ENCODE measurements at places on chromosomes 3 and 15.
A peak's percentile ranks its signal among the peaks of the same experiment; 100 is the strongest.

DNA sequence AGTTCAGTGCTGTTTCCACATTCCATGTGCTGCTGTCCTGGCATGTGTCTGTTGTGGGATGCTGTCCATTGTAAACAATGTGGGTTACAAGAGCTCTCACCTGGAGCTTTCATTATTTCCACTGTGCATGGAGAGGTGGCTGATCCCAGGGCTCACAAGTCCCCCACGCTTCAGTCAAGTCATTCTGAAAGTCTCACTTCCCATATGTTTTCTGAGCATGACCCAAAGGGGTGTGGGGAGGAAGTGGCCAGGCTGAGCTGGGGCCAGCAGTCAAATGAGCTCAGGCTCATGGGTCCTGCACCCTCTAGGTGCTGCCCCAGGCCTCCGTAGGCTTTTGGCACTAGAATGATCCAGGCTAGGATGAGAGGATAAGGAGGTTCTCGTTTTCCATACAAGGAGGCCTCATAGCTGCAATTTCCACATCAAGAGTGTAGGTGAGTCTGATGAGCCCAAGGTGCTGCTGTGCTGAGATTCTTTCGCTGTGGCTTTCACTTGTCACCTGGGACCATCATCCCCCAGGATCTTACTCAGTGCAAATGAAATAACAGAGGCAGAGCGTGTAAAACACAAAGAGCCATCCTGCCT, 22.0 kb downstream of the STARD5 start:
- no peak for DNase-seq

DNA sequence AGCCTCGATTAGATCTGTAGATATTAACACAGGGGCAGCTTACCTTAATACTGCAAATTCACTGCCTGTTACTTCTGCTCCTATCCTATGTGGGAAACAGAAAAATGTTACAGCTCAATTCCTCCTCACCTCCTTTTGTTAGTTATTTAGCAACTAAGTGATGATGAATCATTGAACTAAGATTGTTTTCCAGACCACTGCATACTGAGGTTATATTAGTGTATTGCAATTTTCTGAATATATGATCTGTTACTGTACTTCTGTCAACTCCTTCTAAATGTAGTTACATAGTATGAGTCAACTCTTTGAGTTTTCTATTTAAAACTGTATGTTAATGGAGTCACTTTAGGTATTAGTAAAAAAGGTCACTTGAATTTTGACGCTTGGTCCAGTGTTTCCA, 331.5 kb upstream of the SLCO3A1 start:
- DNase-seq, result no peak

DNA sequence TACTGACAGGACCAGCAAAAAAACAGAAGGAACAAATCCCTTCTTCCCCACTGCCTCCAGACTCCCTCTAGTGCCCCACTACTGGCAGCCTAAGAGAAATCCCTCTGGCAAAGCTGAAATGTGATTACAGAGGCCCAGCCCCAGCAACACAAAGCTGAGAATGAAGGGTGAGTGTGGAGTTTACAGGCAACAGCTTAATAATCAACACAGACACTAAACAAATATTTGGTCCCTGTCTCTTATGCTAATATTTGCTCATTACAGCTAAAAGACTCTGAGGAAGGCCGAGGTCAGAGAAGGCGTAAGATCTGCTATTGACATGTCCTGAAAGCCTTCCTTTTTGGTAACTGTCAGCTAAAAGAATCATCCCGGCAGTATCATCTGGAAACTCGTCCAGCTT, 308.5 kb upstream of the RASGRP1 start:
- no peak for DNase-seq

DNA sequence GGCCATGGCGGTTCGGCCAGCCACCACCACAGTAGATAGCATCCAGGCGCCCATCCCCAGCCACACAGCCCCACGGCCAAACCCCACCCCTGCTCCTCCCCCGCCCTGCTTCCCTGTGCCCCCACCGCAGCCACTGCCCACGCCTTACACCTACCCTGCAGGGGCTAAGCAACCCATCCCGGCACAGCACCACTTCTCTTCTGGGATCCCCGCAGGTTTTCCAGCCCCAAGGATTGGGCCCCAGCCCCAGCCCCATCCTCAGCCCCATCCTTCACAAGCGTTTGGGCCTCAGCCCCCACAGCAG, 29.5 kb downstream of the PTPN23 start:
- no peak for DNase-seq

GRCh38 chr3:24986612-24987011, 441.5 kb upstream of the RARB start:
- DNase-seq, result no peak

- no peak for DNase-seq
Measured at GRCh38 chr3:120442975-120443517, 7.7 kb downstream of the FSTL1 start.

GRCh38 chr15:70538278-70538677, 225.1 kb downstream of the UACA start:
- no peak for DNase-seq

DNA sequence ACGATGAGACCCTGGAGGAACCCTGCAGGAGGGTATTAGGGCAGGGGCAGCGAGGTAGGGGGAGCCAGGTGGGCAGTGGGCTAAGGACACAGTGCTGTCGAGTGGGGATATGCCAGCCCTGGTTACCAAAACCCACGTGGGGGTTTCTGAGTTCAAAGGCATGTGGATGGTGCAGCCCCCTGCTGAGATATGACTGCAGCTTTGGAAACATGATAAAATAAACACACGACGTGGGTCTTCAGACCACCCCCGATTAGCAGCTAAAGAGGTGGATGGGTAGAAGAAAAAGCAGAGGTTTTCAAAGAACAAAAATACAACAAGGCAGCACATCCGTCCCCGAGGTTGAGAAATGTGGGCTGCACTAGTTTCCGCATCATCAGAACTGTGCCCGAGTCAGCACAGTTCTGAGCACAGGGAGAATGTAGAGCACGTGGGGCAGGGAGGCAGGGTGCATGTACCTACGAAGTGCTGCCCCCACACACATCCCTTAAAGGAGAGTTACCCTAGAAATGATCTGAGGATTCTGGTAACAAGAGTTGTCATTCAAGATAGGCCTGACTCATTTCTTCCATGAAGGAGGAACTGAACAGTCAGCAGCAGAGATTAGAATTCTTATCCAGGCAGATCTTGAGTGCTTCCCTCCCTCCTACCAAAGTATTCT, 121.3 kb downstream of the RPLP1 start:
- DNase-seq, result no peak

GRCh38 chr15:90789462-90789861, 72.3 kb downstream of the BLM start:
- DNase-seq, result peak; percentile 87

- DNase-seq, result no peak
Measured at GRCh38 chr3:111418391-111418790, 123.6 kb upstream of the CD96 start.

GRCh38 chr15:34188711-34189110, 21.2 kb downstream of the KATNBL1 start:
- DNase-seq, result no peak

GRCh38 chr3:50226888-50227389, 9.1 kb upstream of the GNAI2 start:
- no peak for DNase-seq

- DNase-seq, result no peak
Measured at GRCh38 chr3:28745916-28746617, 397.4 kb upstream of the AZI2 start.

DNA sequence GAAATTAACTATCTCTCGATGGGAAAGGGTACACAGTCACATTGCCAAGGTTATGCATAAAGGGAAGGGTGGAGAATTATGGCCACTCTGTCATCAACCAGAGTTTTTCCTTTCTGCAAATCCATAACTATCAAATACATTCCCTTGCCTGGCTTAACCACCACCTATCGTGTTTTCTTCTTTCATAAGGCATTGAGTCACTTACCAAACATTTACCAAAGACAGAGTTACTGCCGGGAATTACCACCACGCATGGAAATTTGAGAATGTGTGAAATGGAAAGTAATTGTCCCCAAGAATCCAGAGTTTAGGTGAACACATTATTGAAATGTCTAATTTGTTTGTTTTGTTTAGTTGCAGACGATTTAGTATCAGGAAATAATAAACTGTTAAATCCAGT, 134.3 kb upstream of the LRRN1 start:
- DNase-seq, result no peak

- no peak for DNase-seq
Measured at GRCh38 chr3:170724599-170725280, 138.9 kb upstream of the SLC7A14 start.

GRCh38 chr3:78277220-78277619, 1237.3 kb downstream of the ROBO2 start:
- DNase-seq, result no peak

GRCh38 chr3:11774296-11774877, 72.3 kb downstream of the TAMM41 start:
- DNase-seq, result no peak

DNA sequence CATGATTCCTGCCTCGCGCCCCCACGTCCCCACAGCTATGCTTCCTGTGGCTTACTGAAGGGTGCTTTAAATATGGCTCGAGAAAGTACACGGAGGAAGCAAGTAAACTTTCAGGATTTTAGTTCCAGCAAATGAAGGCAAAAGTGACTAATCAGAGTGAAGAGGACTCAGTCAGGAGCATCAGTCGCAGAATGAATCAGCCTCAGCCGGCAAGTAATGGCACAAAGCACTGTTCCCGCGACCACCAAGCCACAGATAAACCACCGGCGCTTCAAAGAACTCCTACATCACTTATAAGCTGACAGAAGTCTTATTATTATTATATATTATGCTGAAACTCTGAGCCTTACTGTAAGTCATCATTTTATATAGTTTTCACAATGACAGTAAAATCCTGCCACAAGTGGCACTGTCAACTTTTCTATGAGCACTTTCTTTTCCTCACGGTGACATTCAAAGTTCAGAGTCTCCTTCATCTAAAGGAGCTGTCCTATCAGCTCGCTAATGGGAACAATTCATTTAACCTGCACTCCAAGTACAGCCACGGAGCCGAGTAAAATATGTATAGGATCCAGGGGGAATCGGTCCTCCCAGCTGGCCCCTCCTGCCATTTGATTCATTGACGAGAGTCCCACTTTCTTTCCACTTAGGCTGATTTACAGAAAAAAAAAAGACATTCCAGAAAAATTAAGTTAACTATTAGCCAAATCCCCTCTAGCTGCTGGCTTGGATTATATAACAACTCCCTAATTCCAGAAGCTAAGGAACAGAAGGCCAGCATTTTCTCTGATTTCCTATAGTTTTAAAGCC, 217.0 kb upstream of the ICE2 start:
- DNase-seq, result no peak

DNA sequence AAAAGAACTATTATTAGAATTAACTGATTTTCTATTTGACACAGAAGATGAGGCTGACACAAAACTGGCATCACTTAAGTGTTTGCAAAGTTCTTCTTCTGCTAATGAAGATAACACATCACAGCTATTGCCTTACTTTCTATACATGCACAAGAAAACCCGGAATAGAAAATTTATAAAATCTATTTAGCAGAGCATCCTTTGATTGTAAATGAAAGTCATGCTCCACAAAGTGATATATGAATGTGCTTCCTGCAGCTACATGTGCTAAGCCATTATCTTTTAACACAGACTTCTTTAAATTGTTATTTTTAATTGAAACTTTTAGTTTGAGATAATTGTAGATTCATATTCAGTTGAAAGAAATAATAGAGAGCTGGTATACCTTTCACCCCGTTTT, 27.0 kb downstream of the DENND4A start:
- DNase-seq, result no peak

DNA sequence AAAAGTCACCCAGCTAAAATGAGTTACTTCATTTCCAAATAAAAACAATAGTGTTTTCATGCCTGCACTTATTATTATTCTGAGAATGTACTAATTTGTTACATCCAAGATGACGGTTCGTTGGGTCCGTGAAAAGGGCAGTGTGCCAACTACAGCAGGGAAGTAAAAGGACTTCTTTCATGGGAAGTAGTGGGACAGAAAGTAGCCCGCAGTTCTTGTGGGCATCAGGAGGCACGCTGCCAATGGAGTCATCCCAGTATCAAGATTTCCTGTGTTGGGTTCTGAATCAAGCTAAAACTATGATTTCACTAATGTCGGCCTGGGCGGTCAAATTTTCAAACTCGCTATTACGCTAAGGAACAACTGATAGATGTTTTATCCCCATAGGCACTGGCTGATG, 254.5 kb upstream of the SOX2 start:
- no peak for DNase-seq

GRCh38 chr15:99185414-99186130, 63.8 kb downstream of the TTC23 start:
- no peak for DNase-seq

DNA sequence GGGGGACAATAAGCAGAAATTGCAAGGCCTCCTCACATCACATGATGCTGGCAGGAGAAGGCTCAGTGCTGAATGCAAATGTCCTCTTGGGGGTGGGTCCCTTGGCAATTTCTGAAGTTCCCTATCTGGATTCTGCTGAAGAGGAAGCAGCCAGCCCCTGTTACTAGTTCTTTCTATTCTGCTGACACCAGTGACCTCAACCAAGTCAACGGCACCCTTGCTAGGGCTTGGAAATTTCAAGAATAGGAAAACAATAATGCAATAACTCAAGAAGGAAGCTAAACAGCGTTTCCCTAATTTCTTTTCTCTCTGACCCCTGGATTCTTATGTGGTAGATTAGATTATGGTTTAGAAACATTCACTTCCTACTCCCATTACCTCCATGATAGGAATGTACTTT, 46.2 kb upstream of the FOXP1 start:
- no peak for DNase-seq

- no peak for DNase-seq
Measured at GRCh38 chr15:63970621-63971426, 75.5 kb downstream of the DAPK2 start.

DNA sequence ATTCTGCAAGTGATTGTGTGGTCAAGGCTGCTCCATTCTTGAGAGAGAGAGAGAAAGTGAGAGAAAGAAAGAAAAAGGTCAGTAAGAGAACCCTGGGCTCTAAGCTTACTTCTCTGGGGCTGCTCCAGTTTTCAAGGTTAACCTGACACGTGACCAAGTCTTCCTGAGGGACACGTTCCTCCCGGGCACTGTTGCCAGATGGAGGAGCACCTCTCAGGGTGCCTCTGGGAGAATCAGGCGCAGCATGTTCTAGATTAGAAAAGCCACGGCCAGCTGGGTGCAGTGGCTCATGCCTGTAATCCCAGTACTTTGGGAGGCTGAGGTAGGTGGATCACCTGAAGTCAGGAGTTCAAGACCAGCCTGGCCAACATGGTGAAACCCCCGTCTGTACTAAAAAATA, 60.8 kb downstream of the ITGA11 start:
- DNase-seq, result no peak

DNA sequence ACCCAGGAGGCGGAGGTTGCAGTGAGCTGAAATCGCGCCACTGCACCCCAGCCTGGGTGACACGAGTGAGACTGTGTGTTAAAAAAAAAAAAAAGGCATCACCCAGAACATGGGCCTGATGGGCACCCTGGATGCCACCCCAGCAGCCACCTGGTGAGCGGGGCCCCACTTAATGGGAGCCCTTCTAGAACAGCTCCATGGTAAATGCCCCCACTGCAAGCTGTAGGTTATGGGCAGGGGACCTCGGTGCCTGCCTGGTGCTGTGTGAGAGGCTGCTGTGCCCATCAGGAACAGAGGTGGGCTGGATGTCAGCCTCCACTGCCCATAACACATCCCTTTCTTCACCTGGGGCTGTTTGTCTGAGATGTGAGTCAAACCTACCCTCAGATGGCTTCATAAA, 156.2 kb upstream of the MEF2A start:
- no peak for DNase-seq

- DNase-seq, result no peak
Measured at GRCh38 chr3:106078635-106079034, 209.8 kb upstream of the CBLB start.
